ENCODE measurements at places on chromosomes 1 and 21.

GRCh38 chr1:246350745-246351144, 156.3 kb downstream of the SMYD3 start:
- no peak for DNase-seq

- peak; percentile 17 for DNase-seq
Measured at GRCh38 chr1:100188617-100189016, 10.6 kb upstream of the LRRC39 start.

- no peak for DNase-seq
Measured at GRCh38 chr1:63442141-63442475, 74.7 kb downstream of the ALG6 start.

DNA sequence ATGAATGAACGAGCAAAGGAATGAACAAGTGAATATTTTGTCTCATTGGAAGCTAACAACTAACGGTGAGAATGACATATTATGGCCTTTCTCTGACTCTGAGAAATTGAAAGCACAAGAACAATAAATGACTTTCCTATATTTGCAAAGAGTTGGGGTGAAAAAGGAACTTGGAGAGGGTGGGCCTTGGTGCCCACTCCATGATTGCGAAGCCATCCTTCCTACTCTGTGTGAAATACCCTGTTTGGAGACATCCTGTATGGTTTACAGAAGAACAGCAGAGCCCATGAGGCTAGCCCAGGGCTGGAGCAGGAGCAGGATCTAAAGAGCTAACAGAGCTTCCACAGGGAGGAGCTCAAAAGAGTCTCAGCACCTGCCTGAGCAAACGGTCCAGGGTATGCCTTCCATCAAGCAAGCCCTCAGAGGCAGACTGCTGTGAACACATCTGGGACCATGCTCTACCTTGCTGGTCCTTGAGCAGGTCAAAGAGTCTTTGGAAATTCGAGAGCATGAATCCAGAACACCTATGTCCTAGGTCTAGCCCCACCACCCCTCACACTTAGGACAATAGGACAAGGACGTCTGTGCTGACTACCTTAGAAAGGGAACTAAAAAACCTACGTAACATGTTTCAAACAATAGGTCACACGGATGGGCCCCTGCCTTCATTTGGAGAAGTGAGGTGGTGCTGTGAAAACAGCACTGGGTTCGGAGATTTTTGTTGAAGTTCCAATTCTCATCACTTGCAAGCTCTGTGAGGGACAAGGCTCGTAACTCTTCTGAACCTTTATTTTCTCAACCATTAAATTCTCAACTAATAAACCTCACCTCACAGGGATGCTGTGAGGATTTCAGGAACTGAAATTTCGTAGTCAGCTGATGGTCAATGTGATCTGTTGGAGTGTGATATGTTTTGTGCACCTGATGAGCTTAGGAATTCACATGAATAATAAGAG, 377.4 kb downstream of the RRAGC start:
- DNase-seq: no peak

GRCh38 chr1:236904892-236905741, 99.1 kb downstream of the MT1HL1 start:
- peak; percentile 77 for DNase-seq

DNA sequence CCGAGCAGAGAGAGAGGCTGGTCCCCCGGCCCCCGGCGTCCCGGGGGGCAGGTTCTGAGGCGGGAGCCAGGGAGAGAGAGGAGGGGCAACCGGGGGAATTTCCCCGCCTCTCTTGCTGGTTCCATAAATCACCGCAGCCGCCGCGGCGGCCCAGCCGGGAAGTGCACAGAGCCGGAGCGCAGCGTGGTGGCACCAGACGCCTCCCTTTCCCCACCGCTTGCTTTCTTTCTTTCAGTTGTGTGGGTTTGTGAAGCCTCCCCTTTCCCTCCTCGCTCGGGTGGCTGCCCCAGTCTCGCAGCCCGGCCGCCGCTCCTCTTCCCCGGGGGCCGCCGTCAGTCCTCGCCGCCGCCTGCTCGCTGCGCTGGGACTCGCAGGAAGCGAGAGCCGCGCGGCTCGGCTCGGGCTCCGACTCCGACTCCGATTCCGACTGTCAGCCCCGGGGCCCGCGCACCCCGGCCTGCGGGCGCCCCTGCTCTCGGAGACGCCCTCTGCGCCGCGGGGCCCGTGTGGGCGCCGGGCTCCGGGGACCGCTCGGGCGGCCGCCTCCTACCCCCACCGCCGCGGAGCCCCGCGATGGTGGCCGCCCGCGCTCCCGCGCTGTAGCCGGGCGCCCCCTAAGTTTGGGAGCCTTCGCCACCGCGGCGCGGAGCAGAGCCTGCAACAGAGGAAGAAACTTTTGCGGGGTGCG, at the start of gene CACHD1:
Gene CACHD1, plus strand, starts transcription at position 153 of the 688 bp plus-strand sequence. CDS start 616 bp downstream, outside the sequence.
- peak; percentile 53 for DNase-seq

- DNase-seq: no peak
Measured at GRCh38 chr1:101613546-101613945, 376.7 kb downstream of the S1PR1 start.

Data from fibroblast of skin of left biceps (primary cell).